Astrocyte of the spinal cord (primary cell): ENCODE measurements at places on chromosomes 4 and X.

GRCh38 chr4:186297013-186297645, 31.1 kb downstream of the F11 start:
- DNase-seq: peak; percentile 74

DNA sequence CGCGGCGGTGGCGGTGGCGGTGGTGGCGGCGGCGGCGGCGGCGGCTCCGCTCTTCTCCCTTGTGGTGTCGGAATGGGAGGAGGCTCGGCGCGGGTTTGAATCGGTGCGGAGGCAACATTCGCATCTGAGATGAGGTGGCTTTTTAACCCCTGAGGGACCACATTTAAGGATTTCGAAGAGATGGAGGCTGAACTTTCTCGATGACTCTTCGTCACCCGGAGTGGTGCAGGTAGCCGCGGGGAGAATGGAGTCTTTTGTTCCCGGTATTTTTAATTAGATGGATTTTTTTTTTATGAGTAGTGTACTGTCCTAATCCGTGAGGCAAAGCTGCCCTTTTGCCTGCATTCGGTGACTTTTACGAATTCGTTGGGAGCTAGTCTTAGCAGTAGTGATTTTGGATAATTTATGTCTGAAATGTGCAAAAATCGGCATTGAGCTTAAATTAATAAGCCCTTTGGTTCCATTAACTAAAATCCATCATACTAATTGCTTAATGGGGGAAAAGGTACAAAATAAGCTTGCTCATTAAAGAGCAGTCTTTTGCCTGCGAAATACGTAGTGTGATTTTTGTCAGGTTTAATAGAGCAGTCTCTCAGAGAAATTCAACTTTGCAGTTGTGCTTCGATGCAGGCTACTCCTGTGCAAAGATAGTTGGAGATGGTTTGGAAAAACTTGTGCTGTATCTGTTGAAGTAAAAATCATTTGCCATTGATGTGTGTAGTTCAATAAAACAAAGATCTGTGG, 206.2 kb downstream of the TENM3 start:
- peak; percentile 62 for DNase-seq

DNA sequence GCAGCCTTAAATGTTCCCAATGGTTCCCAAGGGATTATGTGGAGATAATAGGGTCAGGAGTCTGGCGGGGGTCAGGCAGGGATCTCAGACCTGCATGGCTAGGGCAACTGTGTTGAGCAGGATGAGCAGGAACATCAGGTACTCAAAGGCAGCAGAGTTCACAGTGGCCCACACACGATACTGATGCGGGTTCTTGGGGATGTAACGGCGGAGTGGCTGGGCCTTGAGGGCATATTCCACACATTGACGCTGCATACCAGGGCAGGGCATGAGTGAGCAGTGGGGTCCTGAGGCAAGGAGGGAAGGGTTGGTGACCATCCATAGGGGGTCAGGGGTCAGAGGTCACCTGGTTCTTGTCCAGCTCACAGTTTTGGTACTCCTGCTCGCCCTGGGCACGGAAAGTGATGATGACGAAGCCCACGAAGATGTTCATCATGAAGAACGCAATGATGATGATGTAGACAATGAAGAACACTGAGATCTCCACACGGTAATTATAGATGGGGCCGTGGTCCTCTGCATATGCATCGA, 15.1 kb upstream of the SYP start:
- DNase-seq: no peak

DNA sequence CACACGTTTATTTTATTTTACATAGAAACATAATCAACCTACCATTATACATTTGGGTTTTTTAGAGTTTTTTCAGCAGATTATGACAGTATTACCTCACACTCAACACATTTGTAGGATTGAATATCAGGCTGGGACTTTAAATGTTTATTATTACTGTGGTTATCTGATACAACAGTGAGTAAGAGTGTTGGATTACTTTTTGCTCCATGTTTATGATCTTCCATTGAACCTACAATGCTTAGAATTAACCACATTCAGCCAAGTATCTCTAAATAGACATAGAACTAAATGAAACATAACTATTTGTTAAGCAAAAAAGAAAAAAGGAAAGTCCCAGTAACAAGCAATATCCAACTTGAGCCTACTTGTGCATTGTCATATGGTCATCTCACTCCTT, 607.4 kb upstream of the PITX2 start:
- peak; percentile 38 for DNase-seq

DNA sequence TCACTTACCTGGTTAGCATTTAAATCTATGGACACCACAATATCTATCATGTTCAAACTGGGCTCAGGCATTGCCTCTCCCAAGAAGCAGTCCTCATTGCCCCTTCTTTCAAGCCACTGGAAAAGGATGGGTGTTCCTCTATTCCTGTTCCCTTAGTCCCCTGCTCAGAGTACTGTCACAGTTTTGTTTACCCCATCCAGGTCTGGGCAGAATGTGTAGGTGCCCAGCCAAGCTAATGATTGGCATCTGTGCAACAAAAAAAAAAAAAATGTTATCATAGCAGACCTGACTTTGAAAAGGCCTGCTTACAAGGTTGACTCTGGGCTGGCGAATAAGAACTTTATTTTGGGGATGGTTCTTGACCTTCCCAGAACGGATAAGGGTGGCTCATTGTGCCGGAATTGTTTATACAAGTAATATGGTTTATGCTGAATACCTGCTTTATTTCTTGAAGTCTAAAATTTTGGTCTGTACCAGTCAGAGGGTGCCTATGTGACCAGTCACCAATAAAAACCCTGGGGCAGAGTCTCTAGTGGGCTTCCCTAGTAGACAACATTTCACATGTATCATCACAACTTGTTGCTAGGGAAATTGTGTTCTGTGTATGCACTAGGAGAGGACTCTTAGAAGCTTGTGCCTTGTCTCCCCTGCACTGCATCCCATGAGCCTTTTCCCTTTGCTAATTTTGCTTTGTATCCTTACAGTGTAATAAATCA, 47.9 kb downstream of the JADE3 start:
- DNase-seq: no peak

GRCh38 chr4:170949084-170949483, 859.3 kb upstream of the AADAT start:
- DNase-seq: no peak

DNA sequence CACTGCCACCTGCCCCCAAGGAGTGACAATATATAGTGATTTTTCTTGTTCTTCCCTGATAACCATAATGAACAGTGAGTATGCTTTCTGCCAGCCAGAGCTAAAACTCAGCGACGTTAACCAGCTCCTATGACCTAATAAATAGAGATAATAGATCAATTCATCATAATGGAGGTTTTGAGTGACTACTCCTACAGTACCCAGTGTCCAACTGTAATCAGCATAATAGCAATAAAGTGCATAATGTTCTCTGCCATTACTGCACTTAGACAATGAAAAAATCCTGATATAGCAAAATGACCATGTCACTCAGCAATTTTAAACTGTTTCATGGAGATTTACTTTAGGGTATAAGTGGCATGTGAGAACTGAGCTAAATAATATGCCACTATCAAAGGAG, 20.7 kb upstream of the TXLNG start:
- no peak for DNase-seq

DNA sequence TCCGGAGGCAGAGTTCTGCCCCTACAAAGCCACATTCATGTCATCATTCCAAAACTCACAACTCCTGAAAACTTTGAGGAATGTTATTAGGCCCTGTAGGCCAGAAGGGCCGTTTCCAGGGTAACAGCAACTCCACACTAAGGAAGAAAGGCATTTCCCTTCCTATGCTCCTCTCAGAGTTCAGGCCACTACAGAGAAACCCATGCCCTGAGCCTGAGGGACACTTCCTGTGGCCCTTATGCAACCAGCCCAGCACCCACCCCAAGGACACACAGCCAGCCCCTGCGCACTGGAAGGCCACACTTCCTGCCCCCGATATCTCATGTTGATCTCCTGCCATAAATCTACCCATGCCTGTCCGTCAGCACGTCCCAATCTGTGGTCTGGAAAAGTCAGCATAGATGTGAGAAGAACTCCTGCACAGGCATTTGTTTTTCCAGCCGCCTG, 289.3 kb downstream of the BCOR start:
- peak; percentile 85 for DNase-seq

DNA sequence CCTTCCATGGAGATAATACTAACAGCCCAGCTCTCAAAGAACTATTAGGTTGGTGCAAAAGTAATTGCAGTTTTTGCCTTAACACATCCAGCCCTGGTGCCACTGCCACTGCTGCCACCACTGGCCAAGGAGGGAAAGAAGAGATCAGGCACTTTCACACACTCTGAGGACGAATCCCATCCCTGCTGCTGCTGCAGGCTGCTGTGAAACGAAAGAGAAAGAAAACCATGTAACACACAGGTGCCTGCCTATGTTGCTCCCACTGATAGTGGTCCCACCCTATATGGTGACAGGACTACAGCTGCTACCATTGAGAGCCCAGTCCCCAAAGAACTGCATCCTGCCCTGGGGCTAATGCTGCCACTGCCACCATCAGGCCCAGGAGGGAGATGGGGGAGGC, 35.1 kb downstream of the TMLHE start:
- DNase-seq: no peak

GRCh38 chr4:61714387-61714911, 514.3 kb downstream of the ADGRL3 start:
- DNase-seq: no peak

GRCh38 chrX:153521034-153521433, 3.6 kb downstream of the ATP2B3 start:
- no peak for DNase-seq

DNA sequence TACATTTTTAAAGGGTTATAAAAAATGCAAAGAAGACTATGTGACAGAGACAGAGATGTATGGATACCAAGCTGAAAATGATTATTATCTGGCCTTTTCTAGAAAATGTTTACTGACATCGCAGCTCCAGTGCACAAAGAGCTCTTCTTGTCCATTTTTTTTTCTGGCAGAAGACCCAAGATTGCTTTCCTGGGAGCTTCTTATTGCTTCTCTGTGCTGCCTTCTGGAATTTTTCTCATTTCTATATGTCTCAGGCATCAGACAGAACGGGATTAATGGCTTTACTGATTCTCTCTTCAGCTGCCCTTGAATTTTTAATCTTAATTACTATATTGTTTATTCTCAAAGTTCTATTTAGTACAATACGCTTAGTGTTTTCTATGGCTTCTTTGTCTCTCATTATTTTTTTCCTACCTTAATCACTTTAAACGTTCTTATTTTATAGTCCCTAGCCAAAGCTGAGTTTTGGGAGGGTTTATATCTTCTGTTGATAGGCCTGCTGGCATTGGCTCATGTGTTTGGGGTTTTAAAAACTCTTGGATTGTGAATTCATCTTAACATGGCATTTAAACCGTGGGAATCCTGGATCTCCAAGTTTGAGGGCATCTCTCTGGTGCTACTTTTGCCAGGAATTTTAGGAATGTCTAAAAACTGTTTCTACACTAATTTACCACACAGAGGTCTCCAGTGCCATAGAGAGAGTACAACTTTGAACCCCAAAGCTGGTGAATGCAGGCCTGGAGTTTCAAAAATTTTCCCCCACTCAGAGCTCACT, 138.9 kb upstream of the LNX1 start:
- no peak for DNase-seq

- DNase-seq: no peak
Observed at GRCh38 chrX:20373063-20373462, 106.4 kb upstream of the RPS6KA3 start.
